ENCODE measurements at places on chromosomes 3 and 15. TPM values are rescaled to one million over a fixed set of nuclear protein-coding genes. Genes with fewer than 3 reads are reported as not detected.

GAP43 gene
- 2.1 TPM for total RNA-seq

AGBL1 gene
- total RNA-seq: not detected

BOC gene
- 29.2 TPM for total RNA-seq

CHL1 gene
- total RNA-seq: 3.6 TPM

CHRM5 gene
- under 0.01 TPM for total RNA-seq

PDZRN3 gene
- 18.3 TPM for total RNA-seq

MYZAP gene
- not detected for total RNA-seq

GOLGA6D gene
- not detected for total RNA-seq

STARD5 gene
- total RNA-seq: 6.5 TPM

SMAD6 gene
- 31.8 TPM for total RNA-seq

SEMA3G gene
- under 0.01 TPM for total RNA-seq

HCN4 gene
- not detected for total RNA-seq

FAM227B gene
- 6.2 TPM for total RNA-seq

CTXN2 gene
- not detected for total RNA-seq

FETUB gene
- not detected for total RNA-seq

GPR160 gene
- total RNA-seq: 0.29 TPM

LSMEM2 gene
- total RNA-seq: not detected

ALG1L2 gene
- 0.29 TPM for total RNA-seq

SLC24A5 gene
- total RNA-seq: not detected

HTR3E gene
- not detected for total RNA-seq

TF gene
- 0.88 TPM for total RNA-seq

COL6A5 gene
- total RNA-seq: not detected

All from osteoblast (primary cell).